ENCODE measurements at places on chromosomes 2 and 18.

DNA sequence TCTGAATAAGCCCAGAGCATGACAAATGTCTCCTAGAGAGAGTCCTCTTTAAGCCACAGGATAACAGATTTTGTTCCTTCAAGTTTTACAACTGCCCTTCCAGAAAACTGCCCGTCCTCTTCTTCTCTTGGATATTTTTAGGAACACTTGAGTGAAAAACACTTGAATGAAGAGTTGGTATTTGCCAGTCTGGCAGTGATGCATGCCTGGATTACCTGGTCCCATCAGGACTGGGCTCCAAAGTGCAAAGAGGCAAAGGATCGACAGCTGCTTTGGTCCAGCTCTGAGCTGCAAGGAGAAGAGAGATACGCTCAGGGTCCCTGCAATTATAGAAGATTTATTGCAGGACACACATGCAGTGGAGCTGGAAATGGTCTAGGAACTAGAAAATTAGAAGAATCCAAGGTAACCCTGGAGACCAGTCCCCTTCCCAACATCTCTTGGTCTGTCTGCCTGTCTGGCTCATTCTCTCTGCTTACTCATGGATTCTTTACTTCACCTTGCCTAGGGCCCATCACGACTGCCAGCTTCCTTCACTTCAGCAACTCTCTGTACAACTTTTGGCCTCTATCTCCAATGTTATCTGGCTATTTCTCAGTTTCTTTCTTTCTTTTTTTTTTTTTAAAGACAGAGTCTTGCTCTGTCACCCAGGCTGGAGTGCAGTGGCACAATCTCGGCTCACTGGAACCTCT, 112.1 kb upstream of the SIX2 start:
- DNase-seq, result no peak

GRCh38 chr2:170456914-170457313, 258.2 kb upstream of the SP5 start:
- DNase-seq, result no peak

DNA sequence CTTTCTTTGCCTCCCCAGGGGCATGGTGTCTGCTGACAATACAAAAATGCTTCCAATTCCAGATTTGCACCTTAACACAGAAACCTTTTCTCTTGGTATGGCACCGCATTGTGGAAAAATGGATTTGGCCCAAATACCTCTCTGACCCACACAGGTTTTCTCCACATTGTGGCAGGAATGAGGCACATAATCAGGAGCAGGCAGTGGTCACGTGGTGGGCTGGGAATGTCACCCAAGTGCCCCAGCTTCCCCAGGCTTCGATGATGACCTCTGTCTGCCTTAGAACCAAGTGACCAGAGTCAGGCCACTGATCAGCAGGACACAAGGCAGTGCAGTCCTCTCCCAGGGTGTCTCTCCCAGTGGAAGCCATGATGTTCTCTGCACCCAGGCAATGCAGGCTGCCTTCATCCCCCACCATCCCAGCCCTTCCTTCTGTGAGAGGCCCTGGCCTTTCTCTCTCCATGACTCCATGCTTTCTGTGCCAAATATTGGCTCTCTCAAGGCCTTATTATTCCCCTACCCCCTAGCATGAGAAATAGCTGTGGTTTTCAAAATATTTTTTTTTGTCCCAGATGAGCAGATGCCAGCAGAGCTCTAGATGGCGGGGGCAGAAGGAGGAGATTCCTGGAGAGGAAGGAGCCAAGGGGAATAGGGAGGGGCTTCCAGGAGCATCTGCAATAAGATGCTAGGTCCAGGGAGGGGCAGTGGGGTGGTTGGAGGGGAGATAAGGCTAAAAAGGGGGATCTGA, 198.9 kb downstream of the ACKR3 start:
- DNase-seq, result no peak

GRCh38 chr2:174781996-174782395, 17.7 kb upstream of the CHRNA1 start:
- peak; percentile 37 for DNase-seq

DNA sequence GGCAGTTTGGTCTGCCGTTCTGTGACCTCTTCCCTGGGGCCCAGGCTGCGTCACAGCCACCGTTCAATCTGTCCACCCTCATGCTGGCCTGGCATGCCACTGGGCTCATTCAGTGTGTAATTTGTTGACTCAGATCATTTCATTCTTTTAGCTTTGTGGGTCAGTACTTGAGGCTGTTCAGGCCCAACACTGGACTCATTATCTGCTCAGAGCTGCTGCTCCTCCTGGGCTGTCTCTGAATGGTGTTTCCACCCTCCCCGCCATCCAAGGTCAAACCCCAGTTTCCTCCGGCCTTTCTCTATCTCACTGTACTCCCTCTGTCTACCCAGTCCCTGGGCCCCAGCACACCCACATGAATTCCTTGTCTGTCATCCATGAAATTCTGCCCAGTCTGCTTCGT, 152.4 kb upstream of the NCK2 start:
- no peak for DNase-seq

DNA sequence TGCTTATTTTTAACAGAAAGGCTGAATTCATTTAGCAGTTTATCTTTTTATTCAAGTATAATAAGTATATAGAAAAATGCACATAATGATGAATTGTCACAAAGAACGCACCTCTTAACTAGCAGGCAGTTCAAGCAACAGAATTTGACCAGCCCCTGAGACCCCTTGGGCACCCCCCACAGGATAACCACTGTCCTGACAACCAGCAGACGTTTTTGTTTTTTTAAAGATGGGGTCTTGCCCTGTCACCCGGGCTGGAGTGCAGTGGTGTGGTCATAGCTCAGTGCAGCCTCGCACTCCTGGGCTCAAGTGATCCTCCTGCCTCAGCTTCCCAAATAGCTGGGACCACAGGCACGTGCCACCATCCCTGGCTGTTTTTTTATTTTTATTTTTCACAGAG, 14.0 kb downstream of the PRELID3A start:
- no peak for DNase-seq

DNA sequence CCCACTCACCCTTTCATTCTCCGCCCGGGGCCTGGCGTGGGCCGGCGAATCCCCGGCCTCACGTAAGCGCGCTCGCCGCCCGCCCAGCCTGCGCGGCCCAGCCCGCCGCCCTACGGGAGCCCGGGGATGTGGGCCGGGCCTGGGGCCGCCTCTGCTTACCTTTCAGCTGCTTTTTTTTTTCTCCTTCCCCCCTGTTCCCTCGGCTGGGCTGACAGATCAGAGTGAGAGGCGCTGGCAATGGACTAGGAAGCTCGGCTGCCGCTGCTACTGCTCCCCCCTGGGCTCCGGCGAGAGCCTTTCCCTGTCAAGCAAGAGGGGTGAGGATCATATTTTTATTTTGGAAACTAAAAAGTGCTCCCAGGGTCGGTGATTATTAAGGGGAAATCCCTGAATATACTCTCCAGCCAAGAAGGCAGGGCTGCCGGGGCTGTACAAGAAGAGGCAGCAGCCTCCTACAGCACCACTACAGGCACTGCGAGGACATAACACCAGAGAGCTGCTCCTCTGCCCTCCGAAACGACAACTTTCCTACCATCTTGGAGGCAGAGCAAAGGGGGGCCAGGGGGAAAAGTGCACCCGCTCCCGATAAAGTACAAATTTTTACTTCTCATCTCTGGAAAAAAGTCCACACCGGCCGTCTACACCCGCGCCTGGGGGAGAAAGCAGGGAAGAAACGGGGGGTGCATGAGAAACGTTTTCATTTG, at the start of gene INO80D:
Gene INO80D, minus strand, starts transcription at position 433 of the 704 bp plus-strand sequence. CDS start 23,158 bp downstream, outside the sequence.
- DNase-seq, result peak; percentile 74

- no peak for DNase-seq
These were observed 139.8 kb downstream of the RPIA start for GRCh38 chr2:88831071-88831791.

- no peak for DNase-seq
These were observed 147.4 kb downstream of the ZEB2 start for GRCh38 chr2:144372410-144373080.

GRCh38 chr2:198106621-198107385, 302.4 kb downstream of the PLCL1 start:
- DNase-seq, result no peak

- DNase-seq, result no peak
These were observed 68.4 kb upstream of the POMC start for GRCh38 chr2:25236736-25237135.

DNA sequence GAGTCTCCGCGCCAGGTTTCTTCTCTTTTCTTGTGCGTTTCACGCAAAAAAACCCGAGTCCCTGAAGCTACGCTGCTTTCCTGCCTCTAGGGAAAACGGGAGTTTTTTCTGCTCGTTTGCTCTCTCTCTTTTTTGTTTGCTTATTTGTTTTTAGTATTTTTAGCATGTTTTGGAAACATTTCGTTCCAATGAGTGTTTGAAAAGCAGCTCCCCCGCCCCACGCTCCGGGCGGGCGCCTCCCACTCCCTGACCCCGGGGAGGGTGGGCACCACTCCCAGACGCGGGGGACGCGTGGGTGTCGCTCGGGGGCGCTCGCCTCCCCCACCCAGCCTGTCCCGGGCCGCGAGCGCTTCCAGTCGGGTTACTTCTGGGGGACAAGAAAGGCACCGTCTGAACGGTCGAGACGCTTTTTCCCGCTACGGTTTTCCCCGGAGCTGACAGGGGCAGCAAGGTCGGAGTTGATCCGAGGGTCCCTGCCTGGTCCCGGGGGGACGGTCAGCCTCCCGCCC, 446 bp upstream of the EFHD1 start:
- peak; percentile 74 for DNase-seq

GRCh38 chr18:22277758-22278157, 108.4 kb downstream of the GATA6 start:
- DNase-seq, result no peak

DNA sequence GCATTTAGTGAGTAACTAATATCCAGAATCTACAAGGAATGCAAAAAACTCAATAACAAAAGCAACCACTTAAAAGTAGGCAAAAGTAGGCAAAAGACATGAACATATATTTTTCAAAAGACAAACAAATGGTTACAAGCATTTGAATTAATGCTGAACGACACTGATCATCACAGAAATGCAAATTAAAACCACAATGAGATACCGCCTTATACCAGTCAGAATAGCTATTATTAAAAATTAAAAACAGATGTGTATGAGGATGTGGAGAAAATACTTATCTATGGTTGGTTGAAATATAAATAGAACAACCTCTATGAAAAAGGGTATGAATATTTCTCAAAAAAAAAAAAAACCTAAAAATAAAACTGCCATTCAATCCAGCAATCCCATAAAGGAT, 51.7 kb downstream of the SNTG2 start:
- DNase-seq, result no peak

- DNase-seq, result no peak
These were observed 322.6 kb downstream of the PRKCE start for GRCh38 chr2:45974056-45974455.

- DNase-seq, result no peak
These were observed 478.2 kb downstream of the PTPRM start for GRCh38 chr18:8045160-8045883.

- no peak for DNase-seq
These were observed 132.1 kb upstream of the ARL4C start for GRCh38 chr2:234628953-234629352.

GRCh38 chr2:55885127-55885943, 38.2 kb downstream of the EFEMP1 start:
- no peak for DNase-seq

DNA sequence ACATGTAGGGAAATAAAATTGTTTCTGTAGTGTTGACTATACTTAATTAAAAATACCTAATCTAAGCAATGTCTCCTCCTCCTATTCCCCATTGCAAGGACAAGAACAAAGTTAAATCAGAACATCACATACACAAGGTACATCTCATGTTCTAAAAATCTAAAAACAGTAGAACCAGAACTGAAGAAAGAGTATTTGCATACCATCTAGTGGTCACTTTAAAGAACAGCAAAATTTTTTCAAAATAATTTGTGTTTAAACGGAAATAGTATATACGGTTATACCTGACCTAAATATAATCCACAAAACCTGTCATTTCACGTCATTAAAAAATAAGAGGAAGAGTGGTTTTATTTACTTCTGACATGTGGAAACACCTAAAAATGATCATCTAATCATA, 294.3 kb upstream of the KCNH7 start:
- DNase-seq, result no peak

DNA sequence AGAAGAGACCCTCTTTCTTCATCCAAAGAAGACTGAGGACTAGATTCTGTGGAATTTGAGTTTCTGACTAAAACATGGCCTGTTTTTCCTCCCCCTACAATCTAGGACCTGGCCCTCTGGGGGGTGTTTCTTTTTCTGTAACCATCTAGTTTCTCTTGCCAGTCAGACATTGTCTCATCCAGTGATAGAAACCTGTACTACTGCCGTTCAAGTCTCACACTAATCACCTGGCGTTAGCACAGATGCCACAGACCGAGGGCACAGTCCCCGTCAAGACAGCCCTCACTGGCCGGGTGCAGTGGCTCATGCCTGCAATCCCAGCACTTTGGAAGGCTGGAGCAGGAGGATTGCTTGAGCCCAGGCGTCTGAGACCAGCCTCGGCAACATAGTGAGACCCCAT, 126.9 kb upstream of the NDUFV2 start:
- no peak for DNase-seq

GRCh38 chr2:4528773-4529172, 825.4 kb downstream of the DCDC2C start:
- no peak for DNase-seq

- DNase-seq, result no peak
These were observed 195.9 kb downstream of the SH3RF3 start for GRCh38 chr2:109324861-109325260.

GRCh38 chr2:120442923-120443571, 97.1 kb downstream of the INHBB start:
- no peak for DNase-seq

- DNase-seq, result no peak
These were observed 26.0 kb upstream of the NOTO start for GRCh38 chr2:73176205-73176880.

DNA sequence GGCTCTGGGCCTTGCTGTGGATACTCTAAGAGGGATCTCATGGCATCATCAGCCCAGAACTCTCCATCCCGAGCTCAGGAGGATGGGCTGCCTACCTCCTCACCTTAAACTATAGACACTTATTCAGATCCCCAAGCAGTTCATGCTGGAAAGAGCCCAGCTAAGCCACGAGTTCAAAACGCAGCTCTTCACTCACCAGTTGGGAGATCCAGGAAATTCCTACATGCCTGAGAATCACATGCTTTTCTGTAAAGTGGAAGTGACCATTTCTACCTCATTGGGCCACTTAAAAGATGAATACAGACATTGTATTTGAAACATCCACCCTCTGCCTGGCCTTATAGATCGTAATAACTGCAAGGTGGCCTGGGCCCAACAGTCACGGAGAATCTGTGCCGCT, 6.6 kb downstream of the ATOH8 start:
- DNase-seq, result no peak

- no peak for DNase-seq
These were observed 20.1 kb downstream of the CEP68 start for GRCh38 chr2:65076345-65076710.

DNA sequence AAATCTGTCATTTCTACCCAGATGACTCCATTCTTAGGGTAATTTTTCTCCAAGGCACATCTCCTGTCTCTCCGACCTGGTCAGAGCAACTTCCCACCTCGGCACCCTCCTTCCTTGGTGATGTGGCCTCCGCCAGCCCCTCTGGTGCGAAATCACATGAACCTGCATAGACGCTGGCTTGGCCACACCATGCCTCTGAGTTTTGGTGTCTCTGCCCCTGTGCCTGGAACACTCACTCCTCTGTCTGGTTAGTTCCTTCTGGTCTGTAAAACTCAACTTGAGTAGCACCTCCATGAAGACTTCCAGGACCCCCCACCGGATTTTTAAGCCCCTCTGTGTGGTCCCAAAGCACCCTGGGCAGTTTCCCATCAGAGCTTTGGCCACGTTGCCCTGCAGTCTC, 83.2 kb upstream of the OTOS start:
- DNase-seq, result no peak

GRCh38 chr2:132033365-132033764, 128.4 kb downstream of the ANKRD30BL start:
- no peak for DNase-seq

Data from frontal cortex (tissue), 4 donors.